Stimulated activated CD4-positive, alpha-beta T cell treated with anti-CD3 and anti-CD28 coated beads, Interleukin-1b, Interleukin-23, amount 100 ng/mL, for 1 hour (primary cell): ENCODE measurements at places on chromosomes 7 and 10.

DNA sequence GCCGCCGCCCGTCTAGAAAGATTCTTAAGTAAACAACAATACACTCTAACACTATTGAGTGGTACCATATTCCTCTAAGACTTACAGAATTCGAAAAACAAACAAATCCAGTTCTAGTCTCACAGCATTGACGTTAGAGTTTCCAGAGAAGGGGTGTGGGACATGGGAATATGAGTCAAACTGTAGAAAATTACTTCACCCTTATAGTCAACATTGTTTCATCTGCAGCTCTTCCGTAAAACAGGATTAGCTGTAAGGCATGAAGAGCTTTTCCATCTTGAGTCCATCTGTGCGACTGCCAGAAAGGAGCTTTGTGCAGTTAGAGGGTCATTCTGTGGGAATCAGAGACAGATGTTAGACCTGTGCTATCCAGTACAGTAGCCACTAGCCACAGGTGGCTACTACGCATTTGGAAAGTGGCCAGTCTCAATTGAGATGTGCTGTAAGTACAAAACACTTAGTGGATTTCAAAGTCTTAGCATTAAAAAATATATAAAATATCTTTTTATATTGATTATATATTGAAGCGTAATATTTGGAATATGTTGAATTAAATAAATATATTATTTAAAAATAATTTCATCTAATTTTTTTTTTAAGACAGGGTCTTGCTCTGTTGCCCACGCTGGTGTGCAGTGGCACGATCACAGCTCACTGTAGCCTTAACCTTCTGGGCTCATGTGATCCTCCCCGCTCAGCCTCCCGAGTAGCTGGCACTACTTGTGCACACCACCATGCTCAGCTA lies 79.8 kb upstream of the MPP7 start:
- DNase-seq: no peak

GRCh38 chr7:42770114-42770513 lies 141.8 kb downstream of the C7orf25 start:
- DNase-seq: no peak

- DNase-seq: no peak
These were observed 2.7 kb upstream of the CLEC5A start for GRCh38 chr7:141949451-141949850.

DNA sequence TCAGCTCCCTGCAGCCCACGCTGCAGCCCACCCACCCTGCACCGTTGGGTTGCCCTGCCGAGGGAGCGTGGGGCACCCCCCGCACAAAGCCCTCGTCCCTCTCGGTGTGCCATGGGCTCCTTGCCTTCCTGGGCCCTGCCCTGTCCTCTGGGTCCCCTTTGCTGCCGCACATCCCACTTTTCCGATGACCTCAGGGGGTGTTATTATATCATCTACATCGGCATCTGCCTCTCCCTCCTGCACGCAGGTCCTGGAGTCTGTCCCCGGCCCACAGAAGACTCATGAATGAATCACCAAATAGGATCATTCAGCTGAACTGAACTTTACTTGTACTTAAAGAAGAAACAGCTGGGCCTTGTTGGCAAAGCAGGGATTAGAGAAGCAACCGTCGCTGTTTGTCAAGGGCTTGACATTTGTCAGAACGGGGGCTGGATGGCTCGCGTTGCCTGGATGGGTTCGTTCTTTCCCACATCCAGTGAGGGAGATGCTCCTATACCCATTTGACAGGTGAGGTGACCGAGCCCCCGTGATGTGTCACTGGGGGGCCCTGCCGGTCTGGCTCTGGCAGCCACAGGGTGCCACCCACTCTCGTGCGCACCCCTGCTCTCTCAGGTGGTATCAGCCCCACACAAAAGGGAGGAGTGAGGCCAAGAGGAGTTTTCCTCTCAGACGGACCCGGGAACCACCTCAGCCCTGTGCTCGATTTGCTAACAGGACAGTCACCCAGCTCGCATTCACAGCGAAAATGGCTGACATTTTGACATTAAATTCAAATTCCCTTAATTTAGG lies 58.6 kb upstream of the EBF3 start:
- DNase-seq: no peak

DNA sequence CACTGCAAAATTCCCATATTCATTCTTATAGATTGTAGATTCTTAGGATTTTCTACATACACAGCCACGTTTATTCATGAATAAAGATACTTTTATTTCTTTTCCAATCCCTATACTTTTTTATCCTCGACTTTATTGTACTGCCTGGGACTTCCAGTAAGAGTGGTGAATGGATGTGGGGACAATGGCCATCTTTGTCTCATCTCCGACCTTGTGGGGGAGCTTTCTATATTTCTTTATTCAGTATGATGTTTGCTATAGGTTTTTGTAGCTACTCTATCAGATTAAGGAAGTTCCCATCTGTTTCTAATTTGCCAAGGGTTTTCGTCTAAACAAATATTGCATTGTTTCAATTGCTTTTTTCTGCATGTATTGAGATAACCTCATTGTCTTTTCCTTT lies 184.3 kb downstream of the FOXP2 start:
- no peak for DNase-seq

DNA sequence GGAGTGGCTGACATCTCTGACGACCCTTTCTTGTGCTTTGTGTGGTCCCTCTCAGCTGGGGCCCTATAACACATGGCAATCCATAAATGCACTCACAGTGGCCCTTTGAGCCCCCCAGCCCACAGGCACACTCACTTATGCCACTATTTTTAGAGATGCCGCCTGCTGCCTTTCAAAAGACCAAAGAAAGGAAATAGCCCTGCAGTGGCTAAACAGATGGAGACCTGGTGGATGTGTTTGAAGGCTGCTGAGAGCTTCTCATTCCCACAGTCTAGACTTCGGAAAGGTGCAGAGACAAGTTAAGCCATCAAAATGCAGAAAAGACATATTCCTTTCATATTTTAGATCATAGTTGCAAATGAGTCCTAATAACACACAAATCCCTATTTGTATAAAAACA lies 42.0 kb upstream of the PDZD8 start:
- no peak for DNase-seq

- DNase-seq: no peak
These were observed 45.5 kb upstream of the PRKAR2B start for GRCh38 chr7:106999023-106999422.

GRCh38 chr10:71343392-71343773 lies 24.3 kb downstream of the SLC29A3 start:
- no peak for DNase-seq

- no peak for DNase-seq
These were observed 14.8 kb downstream of the STEAP1B start for GRCh38 chr7:22485189-22485588.

DNA sequence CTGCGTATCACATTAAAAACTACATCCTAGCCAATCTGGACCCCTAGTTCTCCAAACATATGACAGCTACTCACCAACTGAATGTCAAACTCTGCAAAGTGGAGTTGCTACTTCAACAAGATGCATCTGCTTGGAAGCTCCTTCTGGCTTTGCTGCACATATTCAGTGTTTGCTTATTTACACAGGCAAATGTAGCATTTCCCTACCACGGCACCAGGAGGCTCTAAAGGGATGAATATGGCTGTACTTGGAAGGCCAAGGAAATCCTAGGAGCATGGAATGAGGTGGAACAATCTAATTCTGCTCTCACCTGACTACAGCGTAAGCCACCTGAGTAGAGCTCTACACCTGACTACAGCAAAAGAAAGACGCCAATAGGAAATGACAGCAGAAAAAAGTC lies 39.7 kb downstream of the MTPAP start:
- no peak for DNase-seq

DNA sequence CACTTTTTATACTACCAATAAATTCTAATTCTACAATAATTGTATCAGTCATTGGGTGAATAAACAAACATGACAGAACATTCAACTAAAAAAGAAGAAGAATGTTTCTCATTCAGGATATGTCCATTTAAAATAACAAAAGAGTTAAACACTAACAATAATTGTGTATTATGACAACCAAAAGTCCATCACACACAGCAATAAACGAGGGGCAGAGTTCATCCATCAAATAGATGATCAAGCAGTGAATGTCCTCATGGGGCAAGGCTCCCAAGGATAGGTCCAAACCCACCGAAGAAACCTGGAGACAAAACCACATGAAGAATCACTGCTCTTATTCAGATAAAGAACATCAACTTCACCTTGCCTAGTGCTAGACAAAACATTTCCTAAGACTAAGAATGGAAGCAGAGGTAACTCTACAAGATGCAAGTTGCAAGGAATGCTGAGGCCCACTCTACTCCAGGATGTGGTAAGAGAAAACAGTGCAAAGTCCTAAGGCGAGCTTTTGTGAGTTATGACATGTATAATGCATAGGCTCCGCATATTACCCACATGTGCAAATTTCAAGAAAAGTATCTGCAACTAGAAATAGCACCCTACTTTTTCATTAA lies 115.1 kb downstream of the PARD3 start:
- DNase-seq: no peak

- DNase-seq: no peak
These were observed 1.5 kb upstream of the RALA start for GRCh38 chr7:39621784-39622411.

DNA sequence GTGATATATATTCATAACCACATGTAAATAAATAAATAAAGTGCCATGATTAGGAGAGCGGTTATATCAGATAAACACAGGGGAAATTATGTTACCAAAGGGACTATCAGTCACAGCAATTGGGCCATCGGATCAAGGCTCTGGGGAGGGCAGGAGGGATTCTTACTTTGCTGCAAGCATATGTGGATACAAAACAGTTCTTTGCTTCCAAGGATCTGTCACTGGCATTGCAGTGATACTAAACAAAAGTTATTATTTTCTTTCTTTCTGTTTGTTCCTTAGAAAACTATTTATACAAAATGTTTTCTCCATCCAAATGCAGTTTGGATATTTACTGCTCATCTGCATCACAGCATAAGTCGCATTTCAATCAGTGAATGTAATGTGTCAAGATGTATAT lies 188.4 kb upstream of the MGMT start:
- DNase-seq: no peak

DNA sequence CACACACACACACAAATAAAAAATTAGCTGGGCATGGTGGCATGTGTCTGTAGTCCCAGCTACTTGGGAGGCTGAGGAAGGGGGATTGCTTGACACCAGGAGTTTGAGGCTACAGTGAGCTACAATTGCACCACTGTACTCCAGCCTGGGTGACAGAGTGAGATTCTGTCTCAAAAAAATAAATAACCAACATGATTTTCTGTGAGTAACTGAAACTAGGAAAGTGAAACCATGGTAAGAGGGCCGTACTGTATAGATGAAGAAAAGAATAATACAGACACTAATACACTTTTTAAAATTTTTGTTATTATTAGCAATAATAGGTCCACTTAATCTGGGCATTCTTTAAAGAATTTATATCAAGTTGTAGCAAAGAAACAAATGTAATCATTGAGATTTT lies 170.9 kb downstream of the HGF start:
- DNase-seq: no peak

DNA sequence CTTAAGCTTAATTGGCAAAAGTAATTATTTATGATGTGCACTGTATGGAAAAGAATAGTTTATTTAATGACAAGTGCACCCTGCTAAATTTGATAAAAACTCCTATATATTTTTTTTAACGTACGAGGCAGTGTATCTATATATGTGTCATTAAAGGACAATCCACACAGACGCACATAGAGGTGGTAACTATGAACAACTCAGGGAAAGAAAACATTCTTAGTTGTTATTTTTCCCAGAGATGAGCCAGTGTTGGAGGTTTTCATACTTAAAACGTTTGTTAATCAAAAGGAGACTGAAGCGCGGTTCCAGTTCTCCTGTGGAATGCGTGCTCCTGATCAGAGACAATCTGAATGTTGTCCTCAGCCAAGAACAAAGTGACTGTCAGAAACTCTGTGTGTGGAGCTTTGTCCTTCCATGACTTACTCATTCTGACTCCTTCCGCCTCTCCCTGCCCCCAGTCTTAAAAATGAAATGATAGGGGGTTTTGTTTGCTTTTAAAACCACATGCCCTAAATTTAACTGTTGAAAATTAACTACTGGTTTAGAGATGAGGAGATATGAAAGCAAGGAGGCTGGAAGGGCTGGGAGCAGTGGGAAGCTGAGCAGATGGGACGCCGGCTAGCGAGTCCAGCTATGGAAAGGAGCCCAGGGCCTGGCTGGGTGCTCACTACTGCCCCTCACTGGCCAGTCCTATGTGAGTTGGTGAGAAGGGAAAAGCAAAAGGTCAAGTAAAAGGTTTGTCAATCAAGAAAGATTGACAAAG lies 99.6 kb downstream of the SVIL start:
- no peak for DNase-seq

DNA sequence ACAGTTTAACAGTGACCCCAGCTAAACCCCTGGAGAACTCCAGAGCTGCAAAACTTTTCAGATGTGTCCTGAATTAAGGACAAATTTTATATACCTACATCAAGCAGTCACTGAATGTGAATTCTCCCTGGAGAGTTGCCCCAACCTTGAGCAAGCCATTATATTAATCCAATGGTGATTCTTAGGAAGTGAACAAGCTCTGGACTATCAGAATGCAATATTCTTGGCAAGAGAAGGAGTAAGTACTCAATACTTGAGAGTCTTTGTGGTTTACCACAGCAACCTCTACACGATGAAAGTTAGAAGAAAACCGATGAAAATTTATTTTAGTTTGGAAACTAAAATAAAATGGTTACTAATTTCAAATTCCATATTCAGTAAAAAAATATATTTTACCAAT lies 19.3 kb upstream of the ZNF365 start:
- no peak for DNase-seq
